Stimulated activated CD4-positive, alpha-beta T cell treated with anti-CD3 and anti-CD28 coated beads, Interleukin-1b, Interleukin-23, amount 100 ng/mL, for 1 hour (primary cell): ENCODE measurements at places on chromosomes 7 and 10.

GRCh38 chr10:53091574-53091973 lies 319.0 kb upstream of the MBL2 start:
- DNase-seq: no peak

- DNase-seq: no peak
Measured at GRCh38 chr10:69818676-69819239, 17.1 kb downstream of the COL13A1 start.

- no peak for DNase-seq
Measured at GRCh38 chr7:71716690-71717089, 584.7 kb downstream of the GALNT17 start.

DNA sequence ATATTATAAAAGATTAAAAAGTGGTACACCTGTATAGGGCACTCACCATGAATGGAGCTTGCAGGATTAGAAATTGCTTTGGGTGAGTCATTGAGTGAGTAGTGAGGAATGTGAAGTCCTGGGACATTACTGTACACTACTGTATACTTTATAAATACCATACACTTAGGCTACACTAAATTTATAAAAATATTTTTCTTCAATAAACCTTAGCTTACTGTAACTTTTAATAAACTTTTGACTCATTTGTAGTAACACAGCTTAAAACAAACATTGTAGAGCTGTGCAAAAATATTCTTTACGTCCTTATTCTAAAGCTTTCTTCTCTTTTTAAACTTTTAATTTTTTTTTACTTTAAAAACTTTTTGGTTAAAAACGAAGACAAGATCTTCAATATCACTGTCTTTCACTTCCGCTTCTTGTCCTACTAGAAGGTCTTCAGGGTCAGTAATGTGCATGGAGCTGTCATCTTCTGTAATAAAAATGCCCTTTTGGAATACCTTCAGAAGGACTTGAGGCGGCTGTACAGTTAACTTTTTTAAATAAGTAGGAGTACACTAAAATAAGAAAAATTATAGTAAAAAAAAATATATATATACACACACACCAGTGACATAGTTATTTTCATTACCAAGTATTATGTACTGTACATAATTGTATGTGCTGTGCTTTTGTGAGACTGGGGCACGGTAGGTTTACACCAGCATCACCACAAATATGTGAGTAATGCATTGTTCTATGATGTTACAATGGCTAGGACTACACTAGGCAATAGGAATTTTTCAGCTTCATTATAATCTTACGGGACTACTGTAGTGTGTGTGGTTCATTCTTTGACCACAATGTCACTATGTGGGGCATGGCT lies 3.5 kb downstream of the STK31 start:
- no peak for DNase-seq

DNA sequence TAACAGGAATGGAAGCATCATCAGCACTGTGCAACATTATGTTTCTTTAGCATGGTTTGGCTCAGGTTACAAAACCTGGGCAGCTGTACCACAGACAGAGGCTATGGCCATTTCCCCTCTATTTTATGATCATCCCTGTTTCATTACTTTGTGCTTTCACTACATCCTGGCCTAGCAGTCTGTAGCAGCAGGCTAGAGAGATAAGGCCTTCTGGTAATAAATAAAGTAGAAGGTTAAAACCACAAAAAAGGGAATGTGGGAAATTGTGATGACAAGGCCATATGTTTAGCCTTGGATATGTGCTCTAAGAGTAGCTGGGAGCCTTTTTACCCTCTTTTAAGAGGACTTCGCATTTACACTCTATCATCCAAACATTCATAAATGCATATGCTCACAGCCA lies 266.2 kb upstream of the PHF14 start:
- no peak for DNase-seq

DNA sequence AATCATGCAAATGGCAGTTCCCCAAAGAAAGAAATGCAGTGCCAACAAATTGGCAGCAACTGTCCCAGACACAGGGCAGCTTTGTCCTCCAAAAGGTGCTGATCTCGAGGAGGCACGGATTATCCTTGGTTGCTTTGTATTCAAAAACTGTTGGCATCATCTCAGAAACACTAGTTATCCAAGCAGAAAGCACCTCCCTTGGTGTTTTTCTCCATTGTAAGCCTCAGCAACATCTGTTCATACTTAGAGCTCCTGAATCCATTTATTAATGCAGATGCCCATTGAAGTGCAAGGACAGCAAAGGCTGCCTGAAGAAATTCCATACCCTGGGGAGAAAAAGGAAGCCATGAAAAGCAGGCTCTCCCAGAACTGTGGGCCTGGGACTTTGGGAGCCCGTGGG lies 1.1 kb upstream of the NPS start:
- no peak for DNase-seq

DNA sequence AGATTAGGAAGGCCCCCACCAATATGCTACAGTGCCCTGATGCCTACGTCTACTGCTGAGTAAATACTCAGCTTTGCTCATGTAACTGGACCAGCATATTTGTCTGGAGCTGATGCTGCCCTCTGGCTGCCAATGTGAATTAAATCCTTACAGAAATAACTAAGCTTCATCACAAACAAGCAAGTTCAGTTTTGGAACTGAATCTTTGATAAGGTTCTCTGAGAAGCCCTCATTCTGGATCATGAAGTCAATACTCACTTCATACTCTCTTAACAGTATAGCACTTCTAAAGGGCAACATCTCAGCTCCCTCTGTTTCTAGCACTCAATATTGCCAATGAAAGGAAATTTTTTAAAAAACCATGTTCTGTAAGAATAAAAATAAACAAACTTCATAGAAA lies 246.7 kb downstream of the ETV1 start:
- no peak for DNase-seq

DNA sequence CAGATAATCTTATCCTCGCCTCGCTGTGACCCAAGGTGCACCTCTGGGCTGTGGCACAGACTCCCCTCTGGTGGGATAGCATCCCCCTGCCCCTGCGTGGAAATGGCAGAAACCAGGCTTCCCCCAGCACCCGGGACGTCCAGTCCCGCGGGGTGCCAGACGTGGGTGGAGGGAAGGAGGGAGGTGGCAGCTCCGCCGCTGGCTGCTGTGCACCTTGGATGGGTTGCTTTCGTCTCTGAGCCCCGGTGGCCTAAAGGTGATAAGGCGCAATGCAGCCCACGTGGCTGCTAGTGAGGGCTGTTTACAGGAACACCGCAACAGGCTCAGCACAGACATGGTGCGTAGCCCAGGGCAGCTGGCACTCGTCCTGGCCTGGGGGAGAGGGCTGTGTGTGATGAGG lies 13.6 kb upstream of the PDGFA start:
- DNase-seq: no peak

- DNase-seq: no peak
Measured at GRCh38 chr10:22693371-22693784, 21.0 kb downstream of the PIP4K2A start.

GRCh38 chr7:40402661-40403060 lies 267.9 kb downstream of the SUGCT start:
- no peak for DNase-seq
